ENCODE measurements at places on chromosomes 11 and 22.
A peak's percentile ranks its signal among the peaks of the same experiment; 100 is the strongest.

DNA sequence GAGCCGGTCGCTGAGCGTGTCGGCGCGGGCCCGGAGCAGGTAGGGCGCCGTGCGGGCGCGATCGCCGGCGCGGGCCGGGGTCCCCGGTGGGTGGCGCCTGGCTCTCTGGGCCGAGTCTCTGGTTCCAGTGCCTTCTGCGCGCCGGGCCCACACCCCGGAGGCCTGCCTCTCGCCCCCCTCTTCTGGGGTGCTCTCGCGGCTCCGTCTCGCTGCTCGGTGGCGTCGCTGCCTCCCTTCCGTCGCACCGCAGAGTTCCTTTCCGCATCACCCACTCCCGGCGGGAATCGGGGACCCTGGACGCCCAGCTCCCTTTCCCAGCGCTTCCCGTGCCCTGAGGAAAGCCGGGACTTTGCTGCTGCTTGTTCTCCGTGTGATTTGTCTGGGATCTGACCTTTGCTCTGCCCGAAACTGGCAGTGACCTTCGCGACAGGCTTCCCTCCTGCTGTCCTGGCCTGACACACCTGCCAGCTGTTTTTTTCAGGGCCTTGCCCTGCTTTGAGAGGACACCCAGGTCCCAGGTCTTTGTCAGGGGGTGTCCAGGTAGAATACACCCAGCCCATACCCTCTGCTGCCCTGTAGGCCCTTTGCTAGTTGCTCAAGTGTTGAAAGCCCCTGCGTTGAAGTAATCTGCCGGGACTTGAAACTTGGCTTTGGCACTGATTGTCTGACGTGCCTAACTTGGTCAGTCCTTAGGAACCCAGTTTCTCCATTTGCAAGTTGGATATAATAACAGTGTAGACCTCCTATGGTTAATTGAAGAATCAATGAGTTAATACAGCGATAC, 711 bp downstream of the FDX1 start:
- peak; percentile 21 for DNase-seq

DNA sequence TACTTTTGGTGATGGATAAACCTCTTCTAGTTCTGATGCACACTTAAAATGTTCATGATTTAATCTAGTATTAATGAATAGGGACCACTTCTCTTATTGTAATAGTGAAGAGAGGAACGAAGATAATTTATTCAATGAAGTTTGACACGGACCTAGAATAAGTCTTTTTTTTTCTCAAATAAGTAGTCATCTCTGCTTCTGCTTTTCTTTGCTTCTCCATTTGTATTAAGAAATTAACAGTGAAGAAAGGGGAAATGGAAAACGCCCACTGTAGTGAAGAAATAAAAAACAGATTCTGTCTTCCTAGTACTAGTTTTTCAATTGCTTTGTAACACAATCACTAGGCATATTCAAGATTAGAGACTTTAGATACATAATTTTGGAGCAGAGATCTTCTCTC, 73.0 kb downstream of the CD44 start:
- no peak for DNase-seq

- DNase-seq: no peak
Measured at GRCh38 chr11:61999141-61999975, 31.9 kb upstream of the FTH1 start.

DNA sequence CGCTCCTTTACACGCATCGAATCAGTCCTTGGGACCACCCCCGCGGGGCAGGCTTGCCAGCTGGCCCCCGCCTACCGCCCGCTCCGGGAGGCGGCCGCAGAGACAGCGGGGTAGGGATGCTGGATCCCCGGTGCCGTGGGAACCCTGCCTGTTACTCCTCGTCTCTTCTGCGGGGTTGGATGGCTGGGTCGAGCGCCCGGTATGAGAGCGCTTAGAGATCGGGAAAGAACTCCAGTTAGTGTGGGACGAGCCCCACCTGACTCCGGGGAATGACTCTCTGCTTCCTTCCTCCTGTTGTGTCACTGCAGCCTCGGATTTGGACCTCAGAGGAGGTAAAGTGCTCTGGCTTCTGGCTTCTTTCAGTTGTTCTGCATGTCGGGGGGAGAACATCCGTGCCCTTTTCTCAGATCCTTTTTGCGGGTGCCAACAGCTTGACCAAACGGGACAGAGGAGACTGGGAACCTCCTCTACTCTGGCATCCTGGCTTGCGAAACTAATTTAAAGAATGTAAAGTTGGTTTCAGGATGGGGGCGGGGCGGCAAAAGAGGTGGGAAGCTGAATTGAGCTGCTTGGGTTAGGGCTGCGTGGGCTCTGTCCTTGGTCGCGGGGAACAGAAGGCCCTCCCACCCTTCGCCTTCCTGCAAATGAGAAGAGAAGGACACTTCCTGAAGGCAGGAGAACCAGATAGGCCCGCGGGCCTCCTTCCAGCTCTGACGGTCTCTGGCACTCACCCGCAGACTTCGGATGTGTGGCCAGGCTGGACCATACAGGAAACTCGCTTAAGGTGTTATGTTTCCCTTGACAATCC, 938 bp downstream of the LAYN start:
- DNase-seq: no peak

- no peak for DNase-seq
Measured at GRCh38 chr11:33347490-33348125, 90.4 kb downstream of the HIPK3 start.

- DNase-seq: no peak
Measured at GRCh38 chr11:5021996-5022395, 24.3 kb upstream of the OR52J3 start.

DNA sequence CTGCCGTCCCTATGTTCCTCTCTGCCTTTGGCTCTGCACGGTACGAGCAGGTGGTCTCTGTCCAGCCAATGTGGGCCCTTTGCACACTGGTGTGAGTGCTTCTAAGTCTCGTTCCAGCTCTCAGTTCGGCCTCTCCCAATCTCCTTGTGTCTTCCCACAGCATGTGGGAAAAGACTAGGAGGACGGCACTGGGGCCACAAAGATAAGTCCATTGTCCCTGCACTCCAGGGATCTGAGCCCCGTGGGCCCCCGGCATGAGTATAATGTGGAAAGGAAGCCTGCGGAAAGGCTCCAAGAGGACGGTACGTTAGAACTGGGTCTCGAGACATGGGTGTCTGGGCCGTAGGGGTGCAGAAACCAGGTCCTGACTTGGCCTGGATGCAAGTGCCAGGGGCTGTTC, 16.4 kb downstream of the MYEOV start:
- no peak for DNase-seq

DNA sequence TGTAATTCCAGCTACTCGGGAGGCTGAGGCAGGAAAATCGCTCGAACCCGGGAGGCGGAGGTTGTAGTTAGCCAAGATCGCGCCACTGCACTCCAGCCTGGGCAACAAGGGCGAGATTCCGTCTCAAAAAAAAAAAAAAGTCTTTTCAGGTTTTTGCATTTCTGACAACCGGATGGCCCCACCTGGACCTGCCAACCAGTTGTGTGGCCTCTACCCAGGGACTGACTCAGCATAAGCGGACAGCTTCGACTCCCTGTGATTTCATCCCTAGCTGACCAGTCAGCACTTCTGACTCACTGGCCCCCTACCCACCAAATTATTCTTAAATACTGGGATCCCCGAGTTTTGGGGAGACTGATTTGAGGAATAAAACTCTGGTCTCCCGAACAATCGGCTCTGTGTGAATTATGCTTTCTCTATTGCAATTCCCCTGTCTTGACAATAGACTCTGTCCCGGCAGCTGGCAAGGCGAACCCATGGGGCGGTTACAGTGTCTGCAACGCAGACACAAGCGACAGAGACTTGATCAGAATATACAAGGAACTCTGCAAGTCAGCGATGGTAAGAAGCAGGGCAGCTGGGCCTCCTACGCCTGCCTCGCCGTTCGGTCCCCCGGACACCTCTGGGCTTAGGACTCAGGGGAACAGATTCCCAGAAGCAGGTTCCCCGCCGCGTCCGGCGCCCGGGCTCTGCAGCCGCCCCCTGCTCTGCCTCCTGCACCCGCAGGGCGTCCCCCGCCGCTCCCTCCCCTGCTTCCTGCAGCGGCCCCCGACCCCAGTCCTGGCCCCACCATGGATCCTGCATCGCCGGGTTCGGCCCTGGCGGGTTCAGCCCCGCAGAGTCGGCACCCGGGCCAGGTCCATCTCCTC, 741 bp upstream of the TALDO1 start:
- DNase-seq: peak; percentile 32

GRCh38 chr11:64544616-64545296, 46.3 kb upstream of the SLC22A12 start:
- DNase-seq: no peak

GRCh38 chr11:63775191-63775590, 6.6 kb upstream of the ZFTA start:
- no peak for DNase-seq

GRCh38 chr11:57649826-57650738, at the start of gene YPEL4:
Gene YPEL4 (minus strand): TSS chr11:57649912. CDS start chr11:57647107, 2,805 bp downstream.
- peak; percentile 12 for DNase-seq

GRCh38 chr11:62974848-62975522, 9.8 kb downstream of the SLC22A6 start:
- DNase-seq: peak; percentile 3

GRCh38 chr11:27297616-27298015, 65.4 kb downstream of the CCDC34 start:
- no peak for DNase-seq

DNA sequence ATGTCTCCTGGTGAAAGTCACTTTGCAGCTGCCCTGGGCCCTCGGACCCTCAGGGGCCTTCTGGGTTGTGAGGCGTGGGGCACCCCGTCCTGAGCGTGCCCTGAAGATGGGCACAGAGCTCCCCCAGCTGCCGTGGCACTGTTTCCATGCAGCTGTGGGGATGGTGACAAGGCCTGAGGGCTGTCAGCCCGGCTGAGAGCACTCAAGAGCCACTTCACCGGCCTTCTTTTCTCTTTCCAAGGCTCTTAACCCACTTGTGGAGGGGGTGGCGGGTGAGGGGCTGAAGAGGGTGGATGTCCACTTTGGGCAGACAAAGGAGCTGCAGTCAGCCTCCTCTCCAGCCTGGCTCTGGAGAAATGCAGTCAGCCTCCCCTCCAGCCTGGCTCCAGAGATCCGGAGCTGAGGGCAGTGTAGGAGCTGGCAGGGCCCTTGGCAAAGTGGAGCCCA, 239.5 kb downstream of the ST3GAL4 start:
- DNase-seq: no peak

- peak; percentile 26 for DNase-seq
Measured at GRCh38 chr11:133040289-133040900, 491.9 kb downstream of the OPCML start.

- DNase-seq: no peak
Measured at GRCh38 chr11:3153291-3153861, 11.7 kb downstream of the OSBPL5 start.

- no peak for DNase-seq
Measured at GRCh38 chr11:5684646-5685362, at the start of gene TRIM5. Gene TRIM5 (minus strand): TSS chr11:5685074. CDS start chr11:5680177, 4,897 bp downstream.

All from NCI-H748 treated with DMSO at 0.1 percent for 48 hours (cell line).